Cerebellar cortex (tissue), 1 donor: ENCODE measurements at places on chromosomes 3 and 15.

GRCh38 chr15:52146776-52147175 lies 34.2 kb upstream of the BCL2L10 start:
- DNase-seq: no peak

GRCh38 chr3:60399861-60400845 lies 851.1 kb downstream of the FHIT start:
- no peak for DNase-seq

DNA sequence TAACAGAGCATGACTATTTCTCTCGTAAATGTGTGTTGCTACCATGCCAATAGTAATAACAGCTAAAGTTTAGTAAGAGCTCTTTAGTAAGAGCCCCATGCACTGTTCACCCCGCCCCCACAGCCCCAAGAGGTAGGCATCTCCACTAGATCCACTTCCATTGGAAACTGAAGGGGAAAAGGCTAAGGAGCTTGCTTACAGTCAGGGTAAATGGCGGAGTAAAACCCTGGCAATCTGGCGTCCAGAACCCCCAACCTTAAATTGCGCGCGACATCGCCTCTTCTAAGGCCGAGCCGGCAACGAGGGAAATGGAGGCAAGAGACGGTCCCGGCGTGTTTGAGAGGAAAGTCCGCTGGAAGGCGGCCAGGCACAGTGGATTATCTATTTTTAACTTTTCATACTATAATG lies 654 bp upstream of the C3orf38 start:
- DNase-seq: no peak

- DNase-seq: no peak
These were observed 17.3 kb downstream of the CISH start for GRCh38 chr3:50594253-50594785.

GRCh38 chr3:155110022-155110421 lies 29.9 kb downstream of the MME start:
- no peak for DNase-seq

DNA sequence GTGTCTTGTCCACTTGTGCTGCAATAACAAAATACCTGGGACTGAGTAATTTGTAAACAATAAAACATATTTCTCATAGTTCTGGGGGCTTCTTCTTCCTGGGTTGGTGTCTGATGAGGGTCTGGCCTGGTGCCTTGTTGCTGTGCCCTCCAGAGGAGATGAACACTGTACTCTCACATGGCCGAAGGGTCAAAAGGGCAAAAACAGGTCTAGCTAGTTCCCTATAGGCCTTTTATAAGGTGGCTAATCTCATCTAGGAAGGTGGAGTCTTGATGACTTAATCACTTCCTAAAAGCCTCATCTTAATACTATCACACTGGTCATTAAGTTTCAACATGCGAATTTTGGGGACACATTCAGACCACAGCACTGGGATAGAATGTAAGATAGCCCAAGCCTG lies 228.4 kb downstream of the TLE3 start:
- no peak for DNase-seq

DNA sequence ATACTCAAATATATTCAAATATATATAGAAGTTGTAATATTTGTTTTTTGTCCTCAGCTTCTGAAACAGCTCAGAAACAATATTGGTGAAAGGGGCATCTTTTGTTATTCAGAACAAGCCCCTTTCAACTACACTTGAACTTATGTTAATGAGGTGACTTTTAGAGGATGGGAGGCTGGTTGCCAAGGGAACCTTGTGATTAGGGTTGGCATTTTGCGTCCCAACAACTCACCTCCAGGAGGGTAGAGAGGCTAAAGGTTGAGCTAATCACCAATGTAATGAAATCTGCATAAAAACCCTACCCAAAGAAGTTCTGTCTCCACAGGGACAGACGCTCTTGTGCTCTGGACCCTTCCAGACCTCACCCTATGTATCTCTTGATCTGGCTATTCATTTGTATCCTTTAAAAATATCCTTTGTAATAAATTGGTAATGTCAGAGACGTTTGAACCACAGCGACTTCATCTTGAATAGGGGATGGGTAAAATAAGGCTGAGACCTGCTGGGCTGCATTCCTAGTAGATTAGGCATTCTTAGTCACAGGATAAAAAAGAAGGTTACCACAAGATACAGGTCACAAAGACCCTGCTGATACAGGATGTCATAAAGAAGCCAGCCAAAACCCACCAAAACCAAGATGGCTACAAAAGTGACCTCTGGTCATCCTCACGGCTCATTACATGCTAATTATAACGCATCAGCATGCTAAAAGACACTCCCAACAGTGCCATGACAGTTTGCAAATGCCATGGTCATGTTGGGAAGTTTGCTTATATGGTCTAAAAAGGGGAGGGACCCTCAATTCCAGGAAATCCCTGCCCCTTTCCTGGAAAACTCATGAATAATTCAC lies 111.1 kb downstream of the FMN1 start:
- DNase-seq: no peak

DNA sequence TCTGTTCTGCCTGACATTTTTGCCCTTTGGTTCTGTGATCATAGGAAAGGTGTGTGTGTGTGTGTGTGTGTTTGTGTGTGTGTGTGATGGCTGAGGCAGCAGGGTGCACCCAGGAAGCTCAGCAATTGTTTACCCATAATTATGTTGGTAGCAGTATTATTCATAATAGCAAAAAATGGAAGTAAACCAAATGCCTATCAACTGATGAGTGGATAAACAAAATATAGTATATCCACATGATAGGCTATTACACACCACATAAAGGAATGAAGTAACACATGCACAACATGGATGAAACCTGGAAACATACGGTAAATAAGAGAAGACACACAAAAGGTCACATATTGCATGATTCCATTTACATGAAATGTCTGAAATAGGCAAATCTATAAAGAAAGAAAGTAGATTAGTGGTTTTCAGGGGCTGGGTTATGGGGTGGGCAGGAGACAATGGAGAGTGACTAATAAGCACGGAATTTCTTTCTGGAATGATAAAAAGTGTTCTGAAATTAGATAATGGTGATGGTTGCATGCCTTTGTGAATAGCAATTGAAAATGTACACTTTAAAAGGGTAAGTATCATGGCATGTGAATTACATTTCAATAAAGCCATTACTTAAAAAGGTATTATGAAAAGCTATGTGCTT lies 167.2 kb downstream of the POLR2M start:
- no peak for DNase-seq

DNA sequence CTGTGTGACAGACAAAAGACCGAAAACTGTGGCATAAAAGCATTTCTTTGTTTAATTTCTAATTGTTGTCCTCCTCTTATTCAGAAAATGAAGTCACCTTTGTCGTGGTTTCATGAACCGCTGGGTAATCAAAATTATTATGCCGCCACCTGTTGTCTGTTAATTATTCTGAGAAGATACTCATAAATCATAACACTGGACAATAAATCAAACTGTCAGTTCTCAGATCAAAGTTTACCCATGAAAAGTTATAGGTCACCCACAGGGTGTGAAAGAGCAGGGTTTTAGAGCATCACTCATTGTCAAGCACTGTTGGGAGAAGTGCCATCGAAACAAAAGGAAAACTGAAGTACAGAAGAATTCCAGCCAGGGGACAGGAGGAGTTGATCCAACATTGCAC lies 474.3 kb downstream of the NR2F2 start:
- DNase-seq: no peak

DNA sequence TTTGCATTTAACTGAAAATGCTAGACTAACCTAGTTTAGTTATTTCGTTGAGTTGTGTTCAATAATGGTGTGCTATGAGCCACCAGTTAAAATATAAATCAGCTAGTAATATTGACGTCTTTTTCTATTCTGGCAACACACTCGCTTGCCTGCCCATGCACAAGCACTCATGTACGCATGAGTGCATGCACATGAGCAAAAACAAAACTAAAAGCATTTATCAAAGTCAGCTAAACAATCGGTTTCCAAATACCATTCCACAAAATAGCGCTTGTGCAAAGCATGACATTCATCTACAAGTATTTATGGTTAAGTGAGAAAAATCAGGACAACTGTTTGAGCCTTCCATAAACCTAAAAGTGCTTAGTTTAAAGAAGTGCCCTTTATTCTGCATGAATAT lies 13.1 kb upstream of the SAMMSON start:
- no peak for DNase-seq

DNA sequence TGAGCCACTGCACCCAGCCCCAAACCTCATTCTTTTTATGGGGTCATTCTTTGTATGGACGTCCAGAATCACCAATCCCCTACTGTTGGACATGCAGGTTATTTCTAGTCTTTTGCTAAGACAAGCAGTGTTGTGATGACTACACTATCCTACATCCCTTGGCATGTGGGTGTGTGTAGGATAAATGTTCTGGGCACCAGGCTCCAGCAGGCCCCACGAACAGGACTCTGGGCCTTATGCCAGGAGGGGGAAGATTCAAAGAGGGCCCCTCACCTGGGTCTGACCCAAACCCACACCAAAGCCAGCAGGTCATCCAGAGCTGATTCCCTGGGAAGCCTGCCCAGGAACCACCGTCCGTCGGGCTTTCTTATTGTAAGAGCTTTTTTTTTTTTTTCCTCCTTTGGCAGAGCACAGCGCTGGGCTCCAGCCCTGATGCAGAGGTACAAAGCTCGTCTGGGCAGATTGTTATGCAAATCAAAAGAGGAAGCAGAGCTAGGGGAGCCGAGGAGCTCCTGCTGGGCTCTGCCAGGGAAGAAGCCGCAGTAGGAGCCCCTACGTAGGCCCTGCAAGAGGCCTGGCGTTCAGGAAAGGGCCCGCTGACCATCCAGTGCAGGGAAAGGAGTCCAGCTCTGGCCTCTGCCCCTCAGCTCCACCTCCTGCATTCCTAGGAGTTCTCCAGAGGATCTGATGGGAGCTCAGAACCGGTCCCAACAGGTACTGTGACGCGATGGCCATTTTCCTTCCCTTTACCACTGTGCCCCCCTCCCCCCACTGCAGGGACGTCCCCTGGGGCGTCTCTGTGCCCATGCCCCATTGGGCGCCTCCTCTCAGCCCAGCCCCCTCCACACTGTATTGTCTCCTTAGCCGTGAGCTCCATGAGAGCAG lies 29.0 kb upstream of the FURIN start:
- no peak for DNase-seq

DNA sequence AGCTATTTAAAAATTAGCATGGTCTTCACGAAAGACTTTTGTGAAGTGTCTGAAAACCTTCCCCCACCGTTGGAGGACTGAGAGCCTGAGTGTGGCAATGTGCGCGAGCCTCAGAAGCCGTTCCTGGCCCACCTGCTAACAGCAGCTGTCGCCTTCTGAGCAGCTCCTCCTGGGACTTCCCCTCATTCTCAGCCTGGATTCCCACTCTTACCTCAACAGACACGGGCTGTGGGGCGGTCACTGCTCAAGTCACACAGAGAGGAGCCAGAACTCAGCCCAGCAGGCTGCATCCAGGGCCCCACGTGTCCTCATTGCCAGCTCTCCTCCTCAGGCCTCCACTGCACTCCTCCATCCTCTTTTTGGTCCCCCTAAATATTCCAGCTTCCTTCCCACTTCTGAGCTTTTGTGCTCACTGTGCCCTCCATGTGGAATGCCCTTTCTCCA lies 7.8 kb downstream of the DNASE1L3 start:
- DNase-seq: peak; percentile 50

DNA sequence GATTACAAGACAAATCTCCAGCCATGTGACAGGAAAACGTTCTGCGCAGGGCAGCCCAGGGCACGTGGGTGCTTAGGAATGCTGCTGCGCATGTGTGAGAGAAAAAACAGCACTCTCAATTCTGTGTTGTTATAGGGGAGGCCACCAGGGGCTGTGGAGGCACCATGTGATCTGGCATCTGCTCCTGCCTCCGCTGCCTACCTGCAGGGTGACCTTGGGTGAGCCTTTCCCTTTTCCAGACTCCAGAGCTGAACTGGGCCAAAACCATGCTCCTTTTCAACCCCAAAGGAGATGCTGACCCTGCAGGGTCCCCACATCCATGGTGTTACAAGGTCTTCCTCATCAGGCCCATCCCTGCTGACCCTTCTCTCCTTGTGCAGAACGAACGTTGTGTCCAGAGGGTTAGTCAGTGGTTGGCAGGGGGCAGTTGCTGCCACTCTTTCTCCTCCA lies 81.5 kb upstream of the RASGRF1 start:
- DNase-seq: no peak

GRCh38 chr3:126056088-126056487 lies 27.8 kb downstream of the SLC41A3 start:
- no peak for DNase-seq

DNA sequence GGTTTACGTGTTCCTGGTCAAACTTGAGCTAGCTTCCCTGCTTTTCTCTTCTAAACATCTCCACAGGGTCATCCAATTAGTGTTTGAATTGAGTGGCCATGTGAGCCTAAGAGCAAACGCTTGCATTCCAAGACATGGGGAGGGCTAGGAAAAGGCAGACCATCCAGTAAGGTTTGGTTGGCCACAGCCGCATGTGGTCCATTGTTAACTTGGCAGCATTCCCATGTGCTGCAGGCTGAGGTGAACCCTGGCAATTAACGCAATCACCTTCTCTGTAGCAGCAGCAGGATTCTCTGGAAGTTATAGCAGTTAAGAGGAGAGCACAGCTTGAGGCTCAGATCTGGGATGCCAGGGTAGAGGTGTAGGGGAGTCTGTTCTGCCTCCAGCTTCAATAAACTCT lies 502.2 kb upstream of the LMCD1 start:
- DNase-seq: no peak

DNA sequence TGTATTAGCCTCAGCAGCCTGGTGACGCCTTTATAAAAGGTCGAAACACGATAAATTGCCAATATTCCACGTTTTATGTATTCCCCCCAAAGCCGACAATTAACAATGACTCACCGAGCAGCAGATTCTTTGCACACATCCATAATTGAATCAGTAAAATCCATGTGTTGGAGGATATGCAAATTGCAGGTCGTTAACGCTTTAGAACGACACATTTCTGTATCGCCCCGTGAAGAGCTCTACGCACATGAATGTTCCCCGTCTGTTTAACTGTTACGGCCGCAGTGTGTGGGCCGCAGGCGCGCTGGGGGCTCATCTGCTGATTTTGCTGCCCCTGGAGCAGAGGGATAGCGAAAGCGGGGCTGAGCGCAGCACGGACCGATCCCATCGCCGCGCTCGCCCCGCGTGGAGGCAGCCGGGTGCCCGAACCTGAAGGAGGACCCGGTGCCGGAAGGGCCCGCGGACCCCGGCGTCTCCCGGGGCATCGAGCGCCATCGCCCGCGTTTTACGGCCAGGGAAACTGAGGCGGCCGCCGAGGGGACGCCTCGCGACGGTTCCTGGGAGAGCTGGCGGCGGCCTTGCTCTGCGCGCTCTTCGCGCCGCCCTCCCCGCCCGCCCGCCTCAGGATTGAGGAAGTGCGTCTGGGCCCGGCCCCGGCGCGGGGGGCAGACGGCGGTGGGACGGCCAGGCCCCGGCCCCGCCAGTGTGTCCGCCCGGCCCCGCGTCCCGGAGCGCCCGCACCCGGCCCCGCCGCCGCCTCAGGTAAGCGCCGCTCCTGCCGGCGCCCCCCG lies at the start of gene LRRK1:
Gene LRRK1 (plus strand): TSS at position 668 of the 791 bp plus-strand sequence. CDS start 5,276 bp downstream, outside the sequence.
- DNase-seq: no peak

GRCh38 chr15:40087068-40087810 lies 21.4 kb downstream of the BMF start:
- DNase-seq: no peak

- DNase-seq: no peak
These were observed 198.4 kb downstream of the ADAMTS17 start for GRCh38 chr15:100143378-100143777.

- DNase-seq: no peak
These were observed 166.9 kb downstream of the DCLK3 start for GRCh38 chr3:36597422-36597821.
